Kidney (tissue), 22 donors: ENCODE measurements at places on chromosomes 13 and 19. TPM values are rescaled to one million over a fixed set of nuclear protein-coding genes. Genes with fewer than 3 reads are reported as not detected.

The GGN gene
- polyA plus RNA-seq = 0.92 TPM

The IFNL2 gene
- polyA plus RNA-seq = not detected

The KIR2DL3 gene
- polyA plus RNA-seq = not detected

The CEACAM1 gene
- polyA plus RNA-seq = 34.3 TPM

The LYPD5 gene
- 1.8 TPM for polyA plus RNA-seq

GRCh38 chr19:42253245-42254088 is 1.5 kb downstream of the ERF start:
- H3K36me3 ChIP-seq = peaks cover 3% of the 10 kb centered on the region
- peak overlapping the region; percentile 85 for H3K4me3 ChIP-seq
- peak overlapping the region; percentile 98 for H3K27ac ChIP-seq
- peaks cover 23% of the 10 kb centered on the region for H3K4me1 ChIP-seq
- no peaks in the 10 kb centered on the region for H3K27me3 ChIP-seq

DNA sequence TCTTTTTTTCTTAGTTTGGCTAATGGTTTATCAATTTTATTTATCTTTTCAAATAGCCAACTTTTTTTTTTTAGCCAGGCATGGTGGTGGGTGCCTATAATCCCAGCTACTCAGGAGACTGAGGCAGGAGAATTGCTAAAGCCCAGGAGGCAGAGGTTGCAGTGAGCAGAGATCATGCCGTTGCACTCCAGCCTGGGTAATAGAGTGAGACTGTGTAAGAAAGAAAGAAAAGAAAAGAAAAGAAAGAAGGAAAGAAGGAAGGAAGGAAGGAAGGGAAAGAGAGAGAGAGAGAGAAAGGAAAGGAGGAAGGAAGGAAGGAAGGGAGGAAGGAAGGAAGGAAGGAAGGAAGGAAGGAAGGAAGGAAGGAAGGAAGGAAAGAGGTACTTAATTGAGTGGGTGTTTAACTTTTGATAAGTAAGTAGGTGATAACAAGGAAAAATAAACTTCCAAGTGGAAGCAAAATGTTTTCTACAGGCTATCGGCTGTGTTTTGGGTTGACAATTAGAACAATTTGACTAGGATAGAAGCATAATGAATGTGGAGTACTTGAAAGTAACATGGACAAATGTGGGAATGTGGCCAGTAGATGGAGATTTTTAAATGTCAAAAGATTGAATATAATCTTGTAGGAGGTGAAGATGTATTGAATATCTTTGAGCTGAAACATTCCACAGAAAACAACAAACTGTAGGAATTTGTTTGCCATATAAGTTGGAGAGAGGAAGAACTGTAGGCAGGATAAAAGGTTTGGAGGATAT is 62.8 kb upstream of the MYO16 start:
- H3K36me3 ChIP-seq = no peaks in the 10 kb centered on the region
- no peak overlapping the region for H3K4me3 ChIP-seq
- no peak for DNase-seq
- H3K27me3 ChIP-seq = no peaks in the 10 kb centered on the region
- no peak overlapping the region for H3K27ac ChIP-seq

DNA sequence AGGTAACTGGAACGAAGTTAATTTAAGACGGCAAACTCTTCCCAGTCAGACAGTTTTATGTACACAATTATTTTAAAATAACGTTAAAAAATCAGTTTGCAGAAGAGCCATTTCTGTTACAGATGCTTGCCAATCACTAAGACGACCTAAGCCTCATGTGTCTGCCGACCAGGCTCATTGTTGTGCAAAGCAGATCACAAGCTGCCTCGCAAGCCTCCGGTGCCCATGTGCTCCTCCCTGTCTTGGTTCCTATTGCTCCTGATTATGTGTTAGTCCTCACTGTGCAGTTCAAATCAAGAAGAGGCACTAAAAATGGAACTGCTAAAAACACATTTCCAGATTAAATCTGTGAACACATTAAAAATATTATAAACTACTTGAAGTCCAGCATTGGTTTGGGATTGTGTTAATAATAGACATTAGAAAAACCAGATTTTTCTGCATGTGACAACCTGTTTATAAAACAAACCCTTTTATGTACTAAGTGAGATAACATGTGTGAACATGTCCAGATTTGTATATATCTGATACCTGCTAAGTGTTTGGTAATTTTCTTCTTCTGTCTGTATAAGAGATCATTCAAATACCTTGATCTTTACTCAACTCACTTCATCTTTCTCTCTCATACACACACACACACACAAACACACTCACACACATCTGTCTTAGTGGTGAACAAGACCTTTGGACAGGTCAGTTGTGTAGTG is 81.9 kb upstream of the SLC15A1 start:
- DNase-seq = no peak
- H3K4me1 ChIP-seq = no peaks in the 10 kb centered on the region
- H3K27ac ChIP-seq = no peak overlapping the region
- no peaks in the 10 kb centered on the region for H3K36me3 ChIP-seq
- no peak overlapping the region for H3K4me3 ChIP-seq
- H3K27me3 ChIP-seq = no peaks in the 10 kb centered on the region

GRCh38 chr19:40872209-40872608 is 9.8 kb downstream of the CYP2A7 start:
- DNase-seq = no peak
- H3K27ac ChIP-seq = no peak overlapping the region
- H3K4me1 ChIP-seq = no peaks in the 10 kb centered on the region
- H3K36me3 ChIP-seq = no peaks in the 10 kb centered on the region
- H3K27me3 ChIP-seq = no peaks in the 10 kb centered on the region

- no peaks in the 10 kb centered on the region for H3K36me3 ChIP-seq
- no peaks in the 10 kb centered on the region for H3K4me1 ChIP-seq
- H3K4me3 ChIP-seq = no peak overlapping the region
- H3K27me3 ChIP-seq = no peaks in the 10 kb centered on the region
- DNase-seq = no peak
These were observed 108.5 kb downstream of the PAN3 start for GRCh38 chr13:28246891-28247290.

DNA sequence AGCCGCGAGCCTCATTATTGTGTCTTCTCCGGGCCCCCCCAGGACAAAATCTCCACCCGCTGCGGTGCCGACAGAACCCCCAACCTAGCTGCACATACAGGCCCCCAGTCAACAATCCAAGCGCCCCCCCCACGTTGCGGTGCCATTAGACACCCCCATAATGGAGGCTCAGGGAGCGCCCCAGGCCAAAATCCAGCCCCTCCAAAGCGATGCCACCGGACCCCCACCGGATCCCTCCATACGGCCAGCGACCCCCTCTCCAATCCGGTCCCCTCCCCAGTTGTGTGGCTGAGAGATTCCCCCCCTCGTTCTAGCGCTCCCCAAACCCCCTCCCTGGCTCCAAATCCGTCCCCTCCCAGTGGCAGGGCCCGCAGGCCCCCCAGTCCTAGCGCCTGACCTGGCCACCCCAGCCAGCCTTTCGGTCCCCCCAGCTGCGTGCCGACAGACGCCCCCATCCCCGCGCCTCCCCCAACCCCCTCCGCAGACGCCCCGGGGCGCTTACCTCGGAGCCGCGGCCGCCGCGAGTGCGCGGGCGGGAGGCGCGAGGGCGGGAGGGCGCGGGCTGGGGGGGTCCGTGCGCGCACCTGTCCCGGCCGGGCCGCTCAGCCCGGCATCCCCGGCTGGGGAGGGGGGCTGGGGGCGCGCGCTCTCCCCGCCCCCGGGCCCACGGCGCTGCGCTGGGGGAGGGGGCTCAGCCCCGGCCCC is 21.6 kb upstream of the SEMA6B start:
- no peak for DNase-seq
- H3K27ac ChIP-seq = no peak overlapping the region
- H3K27me3 ChIP-seq = peaks cover 4% of the 10 kb centered on the region
- no peak overlapping the region for H3K4me3 ChIP-seq
- no peaks in the 10 kb centered on the region for H3K4me1 ChIP-seq

DNA sequence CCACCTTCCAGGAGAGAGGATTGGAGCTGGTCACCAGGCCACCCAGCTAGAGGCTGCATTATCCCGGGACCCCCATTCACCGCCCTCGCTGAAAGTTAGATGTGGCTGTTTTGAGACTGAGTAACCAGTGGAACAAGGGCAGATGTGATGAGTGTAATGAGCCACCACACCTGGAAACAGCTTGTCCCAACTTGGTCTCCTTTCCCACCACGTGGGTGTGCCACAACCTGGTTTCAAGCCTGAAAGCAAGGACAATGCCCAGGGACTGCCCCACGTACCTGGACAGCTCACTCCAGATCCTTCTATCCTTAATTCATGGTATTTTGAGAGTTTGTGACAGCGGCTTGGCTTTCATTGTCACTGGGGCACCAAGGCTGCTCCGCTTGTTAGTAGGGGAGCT is 7.0 kb downstream of the LGI4 start:
- H3K4me3 ChIP-seq = no peak overlapping the region
- H3K4me1 ChIP-seq = no peaks in the 10 kb centered on the region
- no peak for DNase-seq
- H3K27me3 ChIP-seq = no peaks in the 10 kb centered on the region
- H3K27ac ChIP-seq = no peak overlapping the region

DNA sequence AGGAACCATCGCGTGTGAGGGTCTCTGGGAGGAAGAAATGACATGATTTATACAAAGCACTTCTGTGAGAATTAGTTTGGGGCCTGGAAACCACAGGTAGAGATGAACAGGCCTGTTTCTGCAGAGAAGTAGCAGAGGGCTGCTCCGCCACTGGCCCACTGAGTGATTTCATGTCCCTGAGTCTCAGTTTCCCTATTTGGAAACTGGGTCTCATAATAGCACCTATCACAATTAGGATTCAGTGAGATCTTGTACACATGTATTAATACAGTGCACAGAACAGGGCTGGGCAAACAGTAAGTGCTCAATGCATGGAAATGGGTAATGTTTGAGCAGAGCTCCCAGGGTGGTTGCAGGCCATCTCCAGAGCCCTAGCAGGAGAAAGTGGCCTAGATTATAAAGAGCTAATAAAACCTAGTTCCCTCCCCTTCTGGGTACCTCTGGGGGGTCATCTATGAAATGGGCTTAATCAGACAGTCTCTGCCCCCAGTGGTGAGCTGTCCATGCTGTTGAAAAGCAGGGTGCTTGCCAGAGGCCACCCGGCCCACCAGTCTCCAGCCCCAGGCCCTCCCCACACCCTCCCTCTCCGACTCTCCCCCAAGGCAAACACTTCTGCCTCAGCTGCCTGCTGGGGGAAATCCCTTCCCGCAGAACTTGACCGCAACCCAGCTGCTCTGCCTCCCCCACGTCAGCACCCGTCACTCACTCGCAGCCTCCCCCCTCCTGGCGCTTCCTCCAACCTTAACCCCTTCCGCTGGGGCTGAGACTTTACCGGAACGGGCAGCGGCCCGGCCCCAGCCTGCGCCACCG is 4.5 kb downstream of the BCL3 start:
- H3K27me3 ChIP-seq = no peaks in the 10 kb centered on the region
- H3K4me1 ChIP-seq = peaks cover 27% of the 10 kb centered on the region
- peak overlapping the region; percentile 37 for H3K4me3 ChIP-seq

GRCh38 chr19:6076675-6077463 is 33.4 kb downstream of the RFX2 start:
- no peak overlapping the region for H3K27ac ChIP-seq
- no peak overlapping the region for H3K4me3 ChIP-seq
- H3K4me1 ChIP-seq = no peaks in the 10 kb centered on the region
- peak; percentile 34 for DNase-seq

DNA sequence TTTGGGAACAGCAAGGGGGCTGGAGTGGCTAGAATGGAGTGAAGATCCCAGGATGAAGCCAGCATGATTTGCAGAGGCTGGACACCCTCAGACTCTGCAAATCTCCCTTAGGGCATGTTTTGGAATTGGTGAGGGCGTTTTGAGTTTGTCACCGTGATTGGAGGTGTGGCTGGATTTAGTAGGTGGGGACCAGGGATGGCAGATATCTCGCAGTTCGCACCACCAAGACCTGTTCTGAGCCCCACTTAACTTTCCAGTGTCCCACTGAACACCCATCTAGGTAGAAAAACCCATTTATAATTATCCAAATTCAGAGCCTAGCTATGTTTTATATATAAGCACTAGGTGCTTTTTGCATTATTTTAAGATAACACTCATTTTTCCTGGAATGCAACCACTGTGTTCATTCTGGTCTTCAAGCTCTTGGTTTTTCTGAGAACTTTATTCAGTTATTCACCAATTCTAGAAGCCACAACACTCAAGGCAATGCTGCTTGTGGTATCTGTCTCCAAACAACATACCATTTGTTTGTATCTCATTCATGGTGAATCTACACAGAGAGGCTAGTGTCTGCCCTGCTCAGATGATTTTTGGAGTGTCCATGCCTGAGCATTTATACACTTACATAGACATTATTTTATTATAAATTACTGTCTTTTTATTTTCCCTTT is 3.0 kb upstream of the NANOS2 start:
- H3K4me1 ChIP-seq = no peaks in the 10 kb centered on the region
- H3K27ac ChIP-seq = no peak overlapping the region
- H3K27me3 ChIP-seq = no peaks in the 10 kb centered on the region
- DNase-seq = no peak
- no peak overlapping the region for H3K4me3 ChIP-seq
